ENCODE measurements at places on chromosomes 13 and 19.

GRCh38 chr19:33242911-33243310 lies 17.3 kb upstream of the SLC7A10 start:
- no peak for DNase-seq

GRCh38 chr19:39060171-39060570 lies 24.0 kb upstream of the ACP7 start:
- no peak for DNase-seq

- DNase-seq, result no peak
These were observed 12.3 kb downstream of the COL4A2 start for GRCh38 chr13:110319397-110319773.

GRCh38 chr13:98447881-98448641 lies 128.8 kb downstream of the STK24 start:
- no peak for DNase-seq

DNA sequence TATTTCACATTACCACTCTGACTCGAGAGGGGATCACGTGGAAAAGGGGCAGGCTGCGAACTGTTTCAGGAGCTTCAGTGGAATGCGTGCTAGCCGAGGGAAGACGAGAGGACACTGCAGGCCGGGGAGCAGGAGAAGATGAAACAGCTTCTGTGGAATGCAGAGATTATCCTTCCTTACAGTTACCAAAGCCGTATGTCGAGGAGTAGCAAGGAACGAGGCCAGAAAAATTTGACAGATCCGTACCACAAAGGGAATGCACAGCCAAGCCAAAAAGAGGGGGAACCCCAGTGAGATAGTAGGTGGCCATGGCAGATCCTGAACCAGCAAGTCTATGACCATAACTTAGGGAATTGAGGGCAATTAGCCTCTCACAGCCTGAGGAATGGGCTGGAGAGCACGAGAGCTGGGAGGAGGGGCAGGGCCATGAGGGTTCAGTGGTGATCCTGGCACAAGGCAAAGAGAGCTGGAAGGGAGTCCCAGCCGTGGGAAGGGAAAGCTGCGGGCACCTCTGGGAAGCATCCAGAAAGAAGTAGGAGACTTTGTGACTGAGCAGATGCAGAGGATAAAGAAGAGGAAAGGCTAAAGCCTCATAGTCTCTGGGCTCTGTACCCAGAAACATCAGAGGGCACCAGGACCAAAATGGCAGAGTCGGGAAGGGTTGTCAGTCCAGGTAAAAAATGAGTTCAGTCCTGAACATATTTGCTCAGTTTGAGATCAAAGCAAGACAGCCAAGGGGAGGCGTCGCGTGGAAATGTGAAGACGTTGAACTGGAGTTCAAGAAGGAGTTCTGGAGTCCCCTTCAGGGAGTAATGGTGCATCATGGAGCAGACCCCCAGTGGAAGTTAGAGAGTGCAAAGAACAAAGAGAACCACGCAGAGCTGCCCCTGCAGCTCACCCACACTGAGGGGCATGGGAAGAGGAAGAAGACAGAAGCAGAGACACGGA lies 5.1 kb downstream of the COL4A1 start:
- no peak for DNase-seq

DNA sequence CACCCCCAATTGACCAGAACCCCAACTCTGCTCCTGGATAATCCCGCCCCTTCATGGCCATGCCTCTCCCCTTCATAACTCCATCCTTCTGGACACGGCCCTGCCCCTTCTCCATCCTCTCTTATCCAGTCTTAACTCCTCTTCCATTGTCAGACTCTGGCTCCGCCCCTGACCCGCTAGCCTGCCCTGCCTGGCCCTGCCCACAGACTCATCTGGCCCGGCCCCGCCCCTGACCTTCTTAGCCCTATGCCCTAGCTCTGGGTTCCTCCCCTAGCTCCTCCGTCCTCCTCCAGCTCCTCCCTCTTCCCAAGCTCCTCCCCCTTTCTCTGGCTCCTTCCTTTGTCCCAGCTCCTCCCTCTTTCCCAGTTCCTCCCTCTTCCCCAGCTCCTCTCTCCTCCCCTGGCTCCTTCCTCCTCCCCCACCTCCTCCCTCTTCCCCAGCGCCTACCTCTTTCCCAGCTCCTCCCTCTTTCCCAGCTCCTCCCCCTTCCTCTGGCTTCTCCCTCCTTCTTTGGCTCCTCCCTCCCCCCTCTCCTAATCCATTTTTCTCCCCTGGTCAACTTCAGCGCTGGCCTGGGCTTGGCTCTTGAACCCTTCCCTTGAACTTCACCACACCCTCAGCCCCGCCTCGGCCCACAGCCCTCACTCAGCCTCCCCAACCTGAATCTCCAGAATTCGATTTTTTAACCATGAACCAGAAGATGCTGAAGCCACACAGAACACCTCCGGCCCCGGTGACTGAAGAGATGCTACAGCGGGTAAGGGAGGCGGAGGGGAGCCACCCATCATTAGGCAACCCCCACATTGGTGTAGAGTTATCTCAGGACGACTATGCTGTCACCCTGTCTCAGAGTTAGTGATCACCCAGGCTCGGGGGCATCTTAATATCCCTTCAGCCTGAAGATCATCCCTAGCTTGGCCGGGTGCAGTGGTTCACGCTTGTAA lies 9.2 kb upstream of the ZNF358 start:
- DNase-seq, result peak; percentile 31

DNA sequence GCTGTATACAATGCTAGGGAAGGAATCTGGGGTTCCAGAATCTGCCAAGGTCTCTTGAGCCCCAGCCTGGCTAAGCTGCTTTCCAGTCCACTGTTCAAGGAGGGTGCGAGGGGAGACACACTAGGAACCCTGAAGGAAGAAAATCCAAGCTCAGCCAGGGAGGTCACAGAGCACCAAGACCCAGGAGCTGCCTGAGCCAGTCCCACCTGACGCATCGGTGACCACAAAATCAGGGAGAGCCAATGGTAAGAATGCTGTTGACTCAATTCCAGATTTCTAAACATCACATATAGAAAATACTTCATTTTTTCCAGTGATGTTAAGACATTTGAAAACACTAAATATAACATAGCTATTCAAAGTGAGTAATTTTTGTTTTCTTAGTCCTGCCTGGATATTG lies 50.1 kb downstream of the CEP89 start:
- DNase-seq, result no peak

- no peak for DNase-seq
These were observed 710 bp upstream of the BTBD2 start for GRCh38 chr19:2016041-2016807.

GRCh38 chr13:44971656-44972595 lies 17.3 kb downstream of the NUFIP1 start:
- DNase-seq, result no peak

DNA sequence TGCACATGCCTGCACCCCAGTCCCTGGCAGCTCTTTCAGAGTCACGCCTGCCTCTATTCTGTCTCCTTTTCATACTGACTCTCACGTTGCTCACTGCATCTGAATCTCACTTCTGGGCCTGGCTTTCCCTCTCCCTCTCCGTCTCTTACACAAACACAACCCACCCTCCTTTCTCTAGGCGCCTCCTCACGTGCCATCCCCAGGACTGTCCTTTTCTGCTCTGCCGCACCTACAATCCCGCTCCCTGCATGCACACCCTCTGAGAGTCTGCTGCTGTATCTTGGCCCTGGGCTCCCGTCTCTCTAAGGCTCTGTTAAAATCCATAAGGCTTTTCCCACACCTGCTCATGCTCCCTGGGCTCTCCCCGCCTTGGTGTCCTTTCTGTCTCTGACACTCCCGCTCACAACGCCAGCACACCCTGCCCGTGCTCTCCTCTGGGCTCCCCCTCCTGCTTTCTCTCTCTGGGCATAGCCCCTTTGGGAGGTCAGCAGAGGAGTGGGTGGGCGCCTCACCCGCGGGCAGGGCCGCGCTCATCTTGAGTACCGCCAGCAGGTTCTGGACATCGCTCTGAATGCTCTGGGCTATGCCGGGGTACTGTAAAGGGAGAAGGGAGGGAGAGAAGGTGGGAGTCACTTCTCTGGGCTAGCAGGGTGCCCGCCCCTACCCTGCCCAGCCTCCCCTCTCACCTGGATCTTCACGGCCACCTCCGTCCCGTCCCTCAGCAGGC lies 12.7 kb upstream of the NUMBL start:
- DNase-seq, result no peak

- DNase-seq, result no peak
These were observed 532.4 kb upstream of the SGCG start for GRCh38 chr13:22648320-22648801.

DNA sequence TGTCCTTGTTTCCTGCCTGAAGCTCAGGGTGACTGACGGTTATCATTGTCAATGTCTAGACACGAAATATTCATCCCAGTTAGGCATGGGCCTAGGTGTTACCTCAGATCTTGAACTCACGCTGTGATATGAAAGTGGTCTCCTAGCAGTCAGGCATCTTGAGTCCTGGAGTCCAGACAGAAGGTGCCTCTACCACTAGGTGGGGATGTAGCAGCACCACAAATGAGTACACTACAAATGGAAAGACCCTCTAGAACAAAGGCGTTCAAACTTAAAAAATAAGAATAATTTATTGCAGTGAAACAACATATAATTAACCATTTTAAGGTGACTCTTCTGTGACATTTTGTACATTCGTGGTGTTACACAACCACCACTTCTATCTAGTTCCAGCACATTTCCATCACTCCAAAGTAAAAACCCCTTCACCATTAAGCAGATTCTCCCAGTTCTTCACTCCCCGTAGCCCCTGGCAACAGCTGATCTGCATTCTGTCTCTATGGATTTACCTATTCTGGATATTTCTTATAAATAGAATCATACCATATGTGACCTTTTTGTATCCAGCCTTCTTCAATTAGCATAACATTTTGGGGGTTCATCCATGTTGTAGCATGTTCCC lies 11.9 kb upstream of the FRY start:
- peak; percentile 5 for DNase-seq

- DNase-seq, result no peak
These were observed 2.5 kb upstream of the TMEM255B start for GRCh38 chr13:113756441-113757097.

GRCh38 chr13:33202644-33203169 lies 82.8 kb downstream of the STARD13 start:
- DNase-seq, result no peak

DNA sequence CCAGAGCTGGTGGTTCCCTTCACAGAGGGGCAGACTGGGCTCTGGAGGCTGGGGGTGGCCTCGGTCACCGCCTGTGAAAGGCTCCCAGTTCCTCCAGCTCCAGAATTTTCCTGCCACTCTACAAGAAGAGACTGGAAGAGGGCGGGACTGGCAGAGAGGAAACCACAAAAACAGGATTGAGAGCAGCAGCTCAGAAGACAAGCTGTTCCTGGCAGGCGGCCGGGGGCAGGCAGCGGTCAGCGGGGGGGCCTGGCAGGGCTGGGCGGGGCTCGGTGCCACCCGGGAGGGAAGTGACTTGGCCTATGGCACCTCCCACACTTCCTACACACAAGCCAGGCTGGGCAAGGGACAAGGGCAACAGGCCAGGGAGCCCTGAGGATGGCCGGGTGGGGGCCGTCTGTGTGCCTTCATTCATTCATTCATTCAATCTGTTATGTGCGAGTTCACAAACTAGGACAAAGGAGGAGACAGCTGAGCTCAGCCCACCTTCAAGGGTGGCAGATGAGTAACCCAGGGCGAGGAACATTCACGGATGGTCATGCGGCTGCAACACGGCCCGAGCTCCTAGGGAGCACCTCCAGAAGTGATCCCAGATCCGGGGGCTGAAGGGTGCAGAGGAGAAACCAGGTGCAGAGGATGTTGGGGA lies 16.9 kb upstream of the BTBD2 start:
- DNase-seq, result no peak

- DNase-seq, result no peak
These were observed 3.4 kb downstream of the CCNE1 start for GRCh38 chr19:29815231-29815630.

GRCh38 chr19:49802836-49803528 lies 10.1 kb downstream of the FUZ start:
- DNase-seq, result no peak

- DNase-seq, result no peak
These were observed 15.2 kb upstream of the CPB2 start for GRCh38 chr13:46119883-46120614.

GRCh38 chr19:13557756-13558398 lies 51.6 kb upstream of the CACNA1A start:
- DNase-seq, result no peak

GRCh38 chr19:36054733-36055686 lies at the start of gene WDR62:
WDR62 (plus strand) TSS chr19:36054897; CDS start chr19:36054972, 75 bp downstream.
- DNase-seq, result peak; percentile 93

DNA sequence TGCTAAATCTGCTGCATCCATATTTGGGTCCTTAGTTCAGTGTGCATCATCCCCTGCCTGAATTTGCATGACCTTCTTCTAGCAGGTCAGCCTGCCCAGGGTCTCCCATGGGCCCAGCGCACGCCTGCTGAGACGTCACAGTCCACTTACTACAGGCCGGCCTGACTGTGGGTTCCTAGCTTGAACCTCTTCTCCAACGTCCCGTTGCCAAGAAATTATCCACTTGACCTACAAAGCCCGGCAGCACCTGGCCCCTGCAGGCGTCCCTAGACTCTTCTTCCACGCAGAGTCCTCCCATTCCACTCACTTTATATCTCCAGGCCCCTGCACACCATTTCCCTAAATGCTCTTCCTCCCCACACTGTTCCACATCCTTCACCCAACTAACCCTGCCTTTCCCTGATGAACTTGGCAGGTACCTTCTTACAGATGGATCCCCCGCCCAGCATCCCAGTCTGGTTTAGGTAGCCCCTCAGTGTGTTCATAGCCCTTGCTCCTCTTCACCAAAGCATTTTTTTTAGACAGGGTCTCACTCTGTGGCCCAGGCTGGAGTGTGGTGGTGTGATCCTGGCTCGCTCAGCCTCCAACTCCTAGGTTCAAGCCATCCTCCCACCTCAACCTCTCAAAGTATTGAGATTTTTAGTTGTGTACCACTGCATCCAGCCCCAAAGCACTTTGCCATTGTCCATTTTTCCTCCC lies 155.0 kb upstream of the SOX1 start:
- DNase-seq, result no peak

GRCh38 chr19:50196322-50196932 lies 7.0 kb upstream of the MYH14 start:
- no peak for DNase-seq

DNA sequence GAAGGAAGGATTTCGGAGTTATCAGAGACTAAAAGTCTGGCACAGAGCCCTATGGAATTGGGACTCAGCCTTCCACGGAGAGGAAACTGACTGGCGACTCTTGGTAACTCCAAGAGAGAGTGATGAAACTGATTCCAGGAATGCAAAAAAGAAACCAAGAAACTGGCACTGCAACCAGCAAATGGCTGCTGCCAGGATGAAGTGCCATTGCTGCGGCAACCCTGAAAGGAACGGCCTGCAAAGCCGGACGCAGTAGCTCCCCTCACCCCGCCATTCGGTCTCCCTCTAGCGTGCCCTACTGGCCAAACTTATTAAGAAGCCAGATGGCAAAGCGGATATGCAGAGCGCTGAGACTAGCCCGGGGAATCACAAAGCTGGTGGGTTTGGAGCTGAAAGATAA lies 236.0 kb downstream of the PCDH9 start:
- no peak for DNase-seq

Data from stimulated activated CD8-positive, alpha-beta memory T cell treated with anti-CD3 and anti-CD28 coated beads, Interleukin-2, amount 100 ng/mL, for 48 hours (primary cell).